ENCODE measurements at places on chromosomes 11 and 22. TPM values are rescaled to one million over a fixed set of nuclear protein-coding genes. Genes with fewer than 3 reads are reported as not detected.
A peak's percentile ranks its signal among the peaks of the same experiment; 100 is the strongest.

TMEM132A gene
- total RNA-seq, result 12.1 TPM

DNA sequence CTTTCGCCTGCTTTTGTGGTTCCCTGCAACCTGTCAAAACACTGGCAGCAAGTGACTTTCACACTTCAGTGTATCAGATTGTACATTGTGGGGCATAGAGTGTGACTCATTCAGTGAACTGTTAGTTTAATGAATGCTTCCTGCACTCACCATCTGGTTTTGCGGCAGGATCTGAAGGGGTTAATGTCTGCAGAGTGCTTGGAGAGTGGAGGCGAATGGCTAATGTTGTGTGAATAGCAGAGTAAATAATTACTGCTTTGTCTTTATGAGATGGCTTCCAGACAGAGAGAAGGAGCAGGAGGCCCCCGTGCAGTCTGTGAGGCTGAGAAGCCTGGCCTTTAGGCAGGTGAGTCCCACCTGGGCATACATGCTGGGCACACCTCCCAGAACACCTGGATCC, 454.3 kb upstream of the KIRREL3 start:
- no peak for DNase-seq

LARGE2 gene
- not detected for total RNA-seq

OR10A2 gene
- total RNA-seq, result not detected

OR52N1 gene
- not detected for total RNA-seq

GRCh38 chr11:62542750-62543567, 3.6 kb downstream of the AHNAK start:
- DNase-seq, result peak; percentile 96

GRCh38 chr22:32842486-32842885, 41.0 kb downstream of the TIMP3 start:
- no peak for DNase-seq

- DNase-seq, result no peak
Observed at GRCh38 chr11:91394727-91395414, 829.7 kb upstream of the FAT3 start.
